ENCODE measurements at places on chromosomes 2 and 18. TPM values are rescaled to one million over a fixed set of nuclear protein-coding genes. Genes with fewer than 3 reads are reported as not detected.

DNA sequence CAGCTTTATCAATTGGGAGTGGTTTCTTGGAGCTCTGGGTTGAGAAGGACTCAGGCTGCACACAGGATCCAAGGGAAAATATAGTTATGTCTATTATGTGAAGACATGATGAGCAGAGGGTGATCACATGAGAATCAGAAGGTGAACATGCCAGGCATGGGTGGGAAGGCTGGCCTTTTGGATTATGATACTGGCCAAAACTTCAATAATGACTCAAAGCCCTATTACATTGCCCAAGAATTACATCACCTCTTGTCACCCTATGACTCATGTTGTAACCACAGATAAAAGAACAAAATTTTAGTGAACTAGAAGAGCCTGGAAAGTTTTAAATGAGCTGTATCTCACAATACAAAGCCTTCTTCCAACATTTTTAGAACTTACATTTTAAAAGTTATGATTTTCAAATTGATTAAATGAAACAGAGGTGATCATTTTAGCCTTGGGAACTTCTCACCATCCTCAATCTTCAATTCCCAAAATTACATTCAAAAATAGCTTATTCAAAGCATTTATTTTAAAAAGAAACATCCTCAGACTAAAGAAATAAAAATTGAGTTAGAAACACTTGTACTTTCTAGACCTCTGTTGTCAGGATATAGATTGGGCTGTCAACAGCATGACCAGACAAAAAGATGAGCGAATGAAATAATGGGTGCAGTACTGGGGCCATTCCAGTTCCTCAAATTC lies 428.3 kb downstream of the MBD2 start:
- DNase-seq = no peak

DNA sequence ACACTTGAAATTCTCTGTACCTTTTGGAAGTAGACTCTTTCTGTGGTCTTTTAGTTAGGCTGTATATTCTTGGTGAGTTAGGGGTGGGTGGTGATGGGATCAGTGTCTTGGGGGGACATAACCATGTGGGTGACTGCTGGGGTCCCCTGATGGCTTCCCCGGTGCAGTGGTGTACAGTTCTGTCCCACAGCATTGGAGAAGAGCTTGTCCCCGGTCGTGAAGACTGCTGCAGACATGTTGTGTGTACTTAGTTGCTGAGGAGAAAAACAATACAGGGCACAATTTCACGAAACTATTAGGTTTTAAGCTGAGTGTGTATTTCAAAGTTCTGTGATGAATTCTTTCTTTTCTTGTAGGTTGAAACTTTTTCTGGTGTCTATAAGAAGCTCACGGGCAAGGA lies 5.4 kb downstream of the RPS7 start:
- DNase-seq = no peak

DNA sequence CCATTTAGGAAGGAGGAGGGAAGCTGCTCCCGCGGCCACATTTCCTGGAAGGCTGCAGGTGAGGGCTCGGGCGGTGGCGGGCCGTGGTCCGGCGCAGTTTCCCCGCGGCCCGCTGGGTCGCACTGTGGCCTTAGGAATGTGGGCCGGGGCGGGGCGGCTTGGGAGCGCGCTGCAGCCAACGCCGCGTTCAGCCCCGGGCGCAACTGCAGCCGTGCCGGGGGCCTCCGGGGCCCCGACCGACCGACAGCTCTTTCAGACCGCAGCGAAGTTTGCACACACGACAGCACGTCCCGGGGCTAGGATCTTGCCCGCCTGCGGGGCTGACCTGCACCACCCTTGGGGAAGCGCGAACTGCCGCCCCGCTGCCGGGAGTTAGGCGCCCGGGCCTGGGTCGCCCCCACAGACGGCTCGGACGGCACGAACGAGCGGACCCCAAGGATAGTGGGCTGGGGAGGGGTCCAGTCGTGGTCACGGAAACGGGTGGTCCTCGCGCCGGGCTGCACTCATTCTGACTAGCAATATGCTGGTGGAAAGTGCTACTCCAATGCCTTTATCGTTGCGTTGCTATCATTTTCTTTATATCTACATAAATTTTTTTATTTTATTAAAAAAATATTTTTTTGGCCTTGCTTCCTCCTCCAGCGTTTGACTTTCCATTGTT lies 69.9 kb upstream of the DLX2 start:
- DNase-seq = peak; percentile 52

GRCh38 chr2:62505109-62505749 lies 766 bp downstream of the TMEM17 start:
- no peak for DNase-seq

GRCh38 chr2:43715300-43716098 lies 39.3 kb upstream of the C1GALT1C1L start:
- no peak for DNase-seq

- DNase-seq = no peak
These were observed 22.9 kb downstream of the IL36A start for GRCh38 chr2:113028112-113028511.

DNA sequence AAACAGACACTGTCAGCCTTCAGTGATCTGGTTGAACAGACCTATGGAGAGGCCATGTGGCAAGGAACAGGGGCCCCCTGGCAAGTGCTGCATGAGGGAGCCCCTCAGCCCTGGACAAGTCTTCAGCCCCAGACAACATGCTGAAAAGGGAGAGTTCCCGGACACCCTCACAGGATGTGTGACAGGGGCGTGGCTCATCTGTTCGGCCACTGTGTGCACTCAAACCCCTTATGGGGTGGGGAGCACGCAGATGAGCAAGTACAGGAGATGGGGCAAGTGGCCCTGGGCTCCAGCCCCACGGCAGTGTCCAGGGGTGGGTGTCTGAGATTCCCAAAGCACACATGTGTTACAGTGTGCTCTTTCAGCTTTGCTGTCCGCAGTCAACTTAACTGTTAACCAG lies 35.4 kb upstream of the MPPE1 start:
- no peak for DNase-seq

- DNase-seq = no peak
These were observed 463 bp downstream of the PPP1CB start for GRCh38 chr2:28751956-28752630.

- DNase-seq = no peak
These were observed 38.0 kb downstream of the STEAP3 start for GRCh38 chr2:119261493-119262225.

DNA sequence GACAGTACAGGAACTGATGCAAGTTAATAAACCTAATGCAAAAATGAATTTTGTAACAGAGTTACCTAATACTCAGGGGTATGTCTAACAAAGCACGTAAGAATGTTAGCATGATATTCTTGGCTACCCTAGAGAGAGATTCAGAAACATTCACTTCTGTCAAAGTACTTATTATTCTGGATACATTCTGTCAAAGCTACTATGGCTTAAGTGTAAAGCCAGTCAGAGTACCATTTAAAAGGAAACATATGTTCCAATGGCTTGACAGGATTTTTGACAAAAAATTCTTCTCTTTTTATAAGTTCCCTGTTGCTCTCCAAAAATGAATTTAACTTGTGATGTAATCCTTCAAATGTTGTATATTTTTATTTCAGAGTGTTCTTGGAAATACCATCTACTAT lies 85.5 kb downstream of the PIGN start:
- no peak for DNase-seq

DNA sequence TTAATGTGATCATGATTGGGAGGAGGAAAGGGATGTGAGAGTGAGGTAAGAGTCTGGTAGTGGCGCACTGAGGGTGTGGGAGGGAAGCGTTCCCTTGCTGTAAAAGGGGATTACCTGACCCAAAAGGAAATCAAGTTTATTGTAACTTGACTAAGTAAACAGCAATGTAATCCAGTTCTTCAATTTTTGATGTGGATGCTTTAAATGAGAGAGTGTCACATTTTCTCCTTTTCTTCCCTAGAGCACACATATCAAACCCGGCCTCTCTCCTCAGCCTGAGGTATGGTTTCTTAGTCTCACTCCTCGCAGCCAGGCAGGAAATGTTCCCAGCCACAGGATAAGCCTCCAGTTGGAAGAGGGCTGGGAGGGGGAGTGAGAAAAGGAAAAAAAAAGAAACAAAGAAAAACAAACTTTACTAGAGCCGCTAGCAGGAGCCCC lies 688 bp upstream of the ARHGAP28 start:
- DNase-seq = no peak

- no peak for DNase-seq
These were observed 15.0 kb downstream of the ZC3H8 start for GRCh38 chr2:112239862-112240261.

GRCh38 chr2:128613876-128614275 lies 295.2 kb upstream of the HS6ST1 start:
- no peak for DNase-seq

- DNase-seq = no peak
These were observed 64.8 kb upstream of the CYP26B1 start for GRCh38 chr2:72212486-72212855.

- no peak for DNase-seq
These were observed 59.6 kb upstream of the TMEM163 start for GRCh38 chr2:134778372-134778771.

DNA sequence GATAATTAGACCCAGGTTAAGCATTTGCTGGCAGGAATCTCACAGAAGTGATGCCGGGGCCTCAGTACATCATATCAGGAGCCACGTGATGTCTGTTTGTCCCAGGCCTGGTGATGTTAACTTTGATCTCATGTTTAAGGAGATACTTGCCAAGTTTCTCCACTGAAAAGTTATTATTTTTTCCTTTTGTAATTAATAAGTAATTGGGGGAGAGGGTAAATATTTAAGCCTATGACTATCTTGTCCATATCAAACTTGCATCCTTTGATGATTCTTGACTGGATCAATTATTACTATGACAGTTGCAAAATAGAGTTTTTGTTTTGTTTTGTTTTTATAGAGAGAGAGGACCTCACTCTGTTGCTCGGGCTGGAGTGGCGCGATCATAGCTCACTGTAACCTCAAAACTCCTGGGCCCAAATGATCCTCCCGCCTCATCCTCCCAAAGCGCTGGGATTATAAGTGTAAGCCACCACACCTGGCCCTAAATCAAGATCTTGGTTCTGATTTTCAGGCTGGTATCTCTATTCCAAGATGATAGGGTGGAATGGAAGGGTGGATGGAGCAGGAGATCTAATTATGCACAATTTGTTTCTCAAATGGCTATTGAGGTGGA lies 46.4 kb downstream of the SLC4A1AP start:
- DNase-seq = no peak

DNA sequence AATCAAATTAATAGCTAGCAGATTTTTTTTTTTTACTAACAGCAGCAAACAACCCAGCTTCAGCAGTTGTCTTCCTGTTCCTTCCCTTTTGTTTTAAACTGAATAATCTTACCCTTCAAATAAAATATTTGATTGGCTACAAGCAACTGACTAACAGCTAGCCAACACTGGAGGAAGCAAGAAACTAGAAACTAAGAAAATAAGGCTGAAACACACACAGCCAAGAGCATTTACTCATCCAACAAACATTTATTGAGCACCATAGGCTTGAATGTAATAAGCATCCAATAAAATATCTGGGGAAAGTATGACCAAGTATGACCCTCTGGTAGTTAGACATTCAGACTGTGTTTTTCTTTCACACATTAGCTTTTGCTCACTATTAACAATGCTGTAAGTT lies 189.2 kb downstream of the CD226 start:
- DNase-seq = no peak

DNA sequence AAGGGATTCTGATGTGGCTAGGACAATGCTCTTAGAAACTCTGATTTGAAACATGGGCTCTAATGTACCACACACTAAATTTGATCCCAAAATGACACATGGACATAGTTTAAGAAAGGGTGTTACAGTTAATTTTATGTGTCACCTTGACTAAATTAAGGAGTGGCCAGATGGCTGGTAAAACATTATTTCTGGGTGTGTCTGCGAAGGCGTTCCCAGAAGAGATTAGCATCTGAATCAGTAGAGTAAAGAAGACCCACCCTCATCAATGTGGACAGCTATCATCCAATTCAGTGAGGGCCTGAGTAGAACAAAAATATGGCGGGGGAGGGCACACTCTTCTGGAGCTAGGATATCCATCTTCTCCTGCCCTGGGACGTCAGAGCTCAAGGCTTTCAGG lies 283.1 kb upstream of the CHAC2 start:
- DNase-seq = no peak

DNA sequence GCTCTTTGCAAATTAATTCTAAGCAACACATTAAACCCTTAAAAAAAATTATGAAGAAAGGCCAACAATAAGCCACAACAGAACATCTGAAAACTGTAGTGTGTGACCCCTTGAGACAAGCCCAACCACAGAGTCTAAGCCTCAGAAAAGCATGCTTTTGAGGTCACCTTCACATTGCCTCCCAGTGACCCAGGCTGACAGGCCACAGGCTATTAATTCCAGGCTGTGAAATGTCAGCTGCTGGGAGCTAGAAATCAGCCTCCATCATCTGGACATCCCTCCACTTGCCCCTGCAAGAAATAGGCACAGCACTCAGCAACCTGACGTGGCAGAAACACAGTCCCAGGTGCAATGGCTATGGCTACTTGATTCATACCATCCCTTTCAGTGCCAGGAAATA lies 179.4 kb upstream of the ZFP36L2 start:
- no peak for DNase-seq

DNA sequence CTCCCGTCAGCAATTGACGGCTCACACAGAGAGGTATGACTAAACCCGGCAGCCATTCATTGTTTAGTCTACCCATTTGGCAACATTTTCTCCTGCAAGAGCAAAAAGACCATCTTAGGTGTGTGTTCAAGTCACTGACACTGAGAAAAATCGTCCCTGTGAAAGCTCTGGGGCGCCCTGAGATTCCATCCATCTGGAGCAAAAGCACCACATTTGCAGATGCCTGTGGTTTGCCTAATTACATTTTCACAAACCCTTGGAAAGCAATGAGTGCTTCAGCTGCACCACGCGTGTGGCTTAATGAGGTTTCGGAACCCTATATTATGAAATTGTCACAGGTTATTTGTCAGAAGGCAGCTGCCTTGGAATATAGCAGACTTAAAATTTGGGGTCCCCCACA lies 110.7 kb upstream of the PTPRM start:
- DNase-seq = no peak

DNA sequence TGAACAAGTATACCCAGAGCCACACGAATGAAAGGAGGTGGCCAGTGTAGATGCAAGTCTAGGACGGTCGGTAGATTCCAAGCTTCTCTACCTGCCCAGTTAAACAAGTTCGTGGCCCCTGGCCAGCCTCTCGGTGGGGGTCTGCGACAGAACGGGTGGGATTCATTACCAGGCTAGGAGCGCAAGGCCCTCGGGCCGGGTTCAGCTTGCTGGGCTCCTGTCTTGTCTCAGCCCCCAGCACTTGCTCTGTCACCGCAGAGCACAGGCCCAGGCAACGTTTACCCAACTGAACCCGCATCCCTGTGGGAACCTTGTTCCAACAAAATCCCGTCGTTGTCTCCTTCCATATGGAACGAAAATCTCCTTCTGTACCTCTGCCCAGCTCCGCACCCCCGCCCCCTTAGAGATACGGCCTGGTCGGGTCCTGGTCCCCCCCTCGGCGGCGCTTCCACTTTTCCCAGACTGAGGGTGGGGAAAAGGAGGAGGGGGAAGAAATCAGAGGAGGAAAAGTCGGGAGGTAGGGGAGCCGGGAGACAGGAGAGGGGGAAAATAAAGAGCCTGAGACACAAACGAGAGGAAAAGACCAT lies 1.9 kb upstream of the EMX1 start:
- DNase-seq = no peak

The IL1R1 gene
- 109 TPM for polyA plus RNA-seq

The FASTKD2 gene
- polyA plus RNA-seq = 36.2 TPM

The LOXHD1 gene
- polyA plus RNA-seq = 1.6 TPM

The FAM237A gene
- polyA plus RNA-seq = not detected

The ERMN gene
- polyA plus RNA-seq = 0.28 TPM

The ANKRD30B gene
- polyA plus RNA-seq = not detected

The CDK5R2 gene
- 0.09 TPM for polyA plus RNA-seq

The COLEC12 gene
- polyA plus RNA-seq = 118 TPM

The CLEC4F gene
- 0.21 TPM for polyA plus RNA-seq

The KCNS3 gene
- 42.2 TPM for polyA plus RNA-seq

The MPP4 gene
- polyA plus RNA-seq = 0.23 TPM

The MAP3K19 gene
- 3.4 TPM for polyA plus RNA-seq

The AGXT gene
- polyA plus RNA-seq = 0.23 TPM

The LDAH gene
- 27.0 TPM for polyA plus RNA-seq

The IL36RN gene
- polyA plus RNA-seq = 0.04 TPM

All from right lung (tissue), 10 donors.